Spinal cord (tissue), 10 donors: ENCODE measurements at places on chromosomes 4 and X.
A peak's percentile ranks its signal among the peaks of the same experiment; 100 is the strongest.

DNA sequence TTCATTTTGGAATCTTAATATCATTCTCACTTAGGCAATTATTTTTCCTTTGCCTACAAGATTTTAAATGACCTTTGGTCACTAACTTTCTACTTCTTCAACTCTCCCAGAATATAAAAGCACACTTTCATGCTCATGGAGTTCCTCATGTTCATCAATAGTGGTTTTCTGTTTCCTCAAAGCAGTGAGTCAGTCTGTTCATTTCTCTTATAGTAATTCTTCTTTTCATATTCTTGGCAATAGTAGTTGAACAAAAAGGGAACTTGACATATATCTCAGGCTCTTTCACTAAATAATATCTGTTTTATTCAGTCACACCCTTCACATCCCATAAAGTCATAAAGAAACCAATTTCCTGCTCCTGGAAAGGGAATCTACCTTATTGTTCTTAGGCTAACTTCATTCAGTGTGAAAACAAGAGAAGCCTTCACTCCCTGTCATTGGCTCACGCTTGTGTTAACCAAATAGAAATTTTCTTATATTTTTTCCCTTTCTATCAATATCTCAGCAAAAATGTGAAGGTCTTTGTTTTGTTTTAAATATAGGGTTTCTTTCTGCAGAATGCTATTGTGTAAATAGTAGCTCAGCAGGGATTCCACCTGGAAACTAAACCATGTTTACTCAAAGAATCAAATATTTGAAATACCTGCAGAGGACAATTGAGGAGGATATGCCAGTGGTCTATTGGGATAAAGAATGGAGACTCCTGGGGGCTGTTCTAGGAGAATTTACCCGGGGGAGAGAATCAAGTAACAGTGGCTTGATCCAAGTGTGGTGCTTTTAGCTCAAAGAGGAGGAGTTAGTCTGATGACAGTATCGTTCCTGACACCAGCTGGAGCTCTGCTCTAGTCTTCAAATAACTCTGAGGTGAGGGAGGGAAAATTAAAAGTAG is 13.4 kb upstream of the TNIP3 start:
- DNase-seq = no peak

- peak; percentile 66 for DNase-seq
These were observed 38.1 kb downstream of the FGFRL1 start for GRCh38 chr4:1049591-1049905.

DNA sequence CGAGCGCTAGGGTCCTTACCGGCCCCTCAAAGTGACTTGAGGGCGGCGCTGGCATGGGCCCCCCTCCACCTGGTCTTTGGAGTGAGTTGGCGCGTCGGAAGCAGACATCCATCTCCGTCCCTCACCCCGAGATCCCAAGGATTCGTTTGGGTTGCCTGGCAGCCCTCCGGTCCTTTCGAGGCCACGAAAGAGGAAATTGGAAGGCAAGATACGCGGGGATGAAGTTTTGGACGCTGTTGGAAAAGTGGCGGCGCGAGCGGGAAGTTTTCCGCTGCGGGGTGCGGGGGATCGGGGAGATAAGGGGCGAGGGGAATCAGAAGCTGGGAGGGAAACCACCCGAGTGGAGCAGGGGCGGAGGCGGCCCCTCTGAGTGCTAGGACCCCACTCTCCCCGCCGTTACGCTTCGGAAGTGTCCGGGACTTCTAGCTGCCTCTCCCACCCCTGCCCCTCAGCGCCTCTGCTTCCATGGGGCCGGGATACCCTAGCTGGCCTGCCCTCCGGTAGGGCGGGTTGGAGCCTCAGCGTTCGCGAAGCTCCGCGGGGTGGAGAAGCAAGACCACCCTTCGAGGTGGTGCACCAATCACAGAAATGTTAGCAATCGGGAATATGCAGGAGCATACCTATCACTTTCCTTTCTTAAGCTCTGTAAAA is 57.8 kb downstream of the FRMPD3 start:
- DNase-seq = no peak

DNA sequence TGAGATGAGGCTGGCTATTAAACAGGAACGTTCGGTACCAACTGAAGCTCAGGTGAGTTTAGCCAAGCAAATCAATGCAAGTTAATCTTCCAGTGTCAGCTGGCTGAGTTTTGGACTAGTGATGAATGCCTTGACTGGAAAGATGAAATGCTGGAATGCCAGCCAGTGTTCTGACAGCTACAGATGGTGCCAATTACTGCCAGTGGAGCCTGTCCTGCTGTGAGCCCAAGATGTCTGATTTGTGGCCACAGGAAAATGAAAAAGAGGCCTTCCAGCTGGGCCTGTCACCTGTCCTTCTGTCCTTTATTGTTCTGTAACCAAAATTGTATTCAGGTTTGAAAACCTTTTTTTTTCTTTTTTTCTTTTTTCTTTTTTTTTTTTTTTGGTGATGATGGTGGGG is 223.1 kb downstream of the AFF2 start:
- no peak for DNase-seq

- DNase-seq = no peak
These were observed 13.4 kb upstream of the CHIC2 start for GRCh38 chr4:54077812-54078211.

DNA sequence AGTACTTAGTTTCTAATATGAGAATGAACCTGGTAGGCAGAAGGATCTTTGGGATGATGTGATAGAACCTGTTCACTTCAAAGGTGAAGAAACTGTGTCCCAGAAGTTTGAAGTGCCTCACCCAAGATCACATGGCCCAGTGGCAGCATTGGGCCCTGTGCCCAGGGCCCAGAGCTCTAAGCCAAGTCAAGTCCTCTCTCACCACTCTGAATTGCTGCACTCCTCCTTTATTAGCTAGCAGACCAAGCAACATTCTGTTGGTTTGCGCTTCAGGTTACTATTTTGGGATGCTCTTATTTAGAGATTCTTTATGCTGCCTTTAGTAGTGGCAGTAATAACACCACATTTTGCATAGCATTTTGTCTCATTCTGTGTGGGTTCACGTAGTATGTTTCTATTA is 82.7 kb downstream of the PARM1 start:
- no peak for DNase-seq
